Inflammatory macrophage treated with lipopolysaccharide for 4 hours (primary cell): ENCODE measurements at places on chromosomes 6 and 20.

GRCh38 chr20:59776626-59777330, 156.7 kb downstream of the SYCP2 start:
- no peak for DNase-seq

- DNase-seq, result no peak
Observed at GRCh38 chr6:105301756-105302616, 100.9 kb downstream of the PREP start.

DNA sequence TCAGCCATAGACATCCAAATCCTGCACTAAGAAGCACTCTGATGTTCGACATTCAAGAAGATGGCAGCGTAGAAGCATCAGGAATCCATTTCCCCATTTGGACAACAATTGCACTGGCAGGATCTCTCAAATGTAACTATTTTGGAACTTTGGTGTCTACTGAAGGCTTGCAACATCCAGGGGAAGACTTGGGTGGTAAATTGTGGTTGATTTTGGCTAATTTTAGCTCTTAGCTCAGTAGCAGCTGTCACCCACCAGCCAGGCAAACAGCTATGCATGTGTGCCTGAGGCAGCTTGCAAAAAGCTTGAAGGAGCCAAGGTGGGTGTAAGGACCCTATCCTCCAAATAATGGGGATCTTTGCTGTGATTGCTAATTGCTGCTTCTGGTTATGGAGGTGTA, 35.1 kb upstream of the PPP1R3G start:
- DNase-seq, result peak; percentile 5

GRCh38 chr20:44475694-44476560, at the start of gene TTPAL:
Gene TTPAL (plus strand): TSS chr20:44475874. CDS start chr20:44480000, 4,126 bp downstream.
- DNase-seq, result peak; percentile 86

DNA sequence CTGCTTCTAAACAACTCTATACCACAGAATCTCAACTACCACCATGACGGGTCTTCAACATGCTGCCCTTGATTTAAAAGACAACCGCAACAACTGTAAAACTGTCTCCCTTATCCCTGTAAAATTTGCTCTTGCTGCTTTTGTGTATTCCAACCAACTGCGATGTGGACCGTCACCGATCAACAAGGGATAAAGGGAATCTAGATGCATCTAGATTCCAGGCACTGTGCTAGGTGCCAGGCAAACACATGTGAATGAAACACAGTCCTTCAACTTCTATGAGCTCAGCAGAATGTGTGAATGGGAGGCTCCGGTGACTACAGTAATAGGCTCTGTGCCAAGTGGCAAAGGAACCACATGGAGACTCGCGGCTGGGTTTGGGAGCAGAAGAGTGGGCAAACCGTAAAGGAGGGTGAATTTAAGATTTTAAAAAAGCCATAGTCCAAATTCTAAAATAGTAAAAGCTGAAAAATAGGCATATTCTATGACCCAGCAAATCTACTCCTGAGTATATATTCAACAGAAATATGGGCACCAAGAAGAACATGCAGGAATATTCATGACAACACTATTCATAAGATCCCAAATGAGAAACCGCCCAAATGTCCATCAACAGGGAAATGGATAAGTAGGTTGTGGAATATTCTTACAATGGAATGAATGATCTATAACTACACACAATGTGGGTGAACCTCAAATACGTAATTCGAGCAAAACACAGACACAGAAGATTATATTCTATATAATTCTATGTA, 3.7 kb upstream of the PRND start:
- DNase-seq, result no peak

DNA sequence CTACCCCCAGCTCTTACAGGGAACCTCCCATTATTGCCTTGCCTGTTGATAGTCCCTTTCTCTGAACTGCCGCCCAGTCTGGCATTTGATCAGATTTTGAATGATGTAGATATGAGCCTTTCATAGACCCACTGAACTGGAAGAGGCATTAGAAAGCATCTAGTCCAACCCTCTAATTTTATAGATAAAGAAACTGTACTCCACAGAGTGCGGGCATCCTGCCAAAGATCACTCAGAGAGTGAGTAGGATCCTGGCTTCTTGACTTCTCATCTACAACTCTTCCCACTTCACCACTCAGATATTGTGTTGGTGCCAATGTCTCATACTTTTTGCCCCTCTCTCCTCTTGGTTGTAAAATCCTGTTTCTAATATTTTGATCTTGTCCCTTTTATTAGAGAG, 179.2 kb upstream of the BMP2 start:
- no peak for DNase-seq
